ENCODE measurements at places on chromosomes 4 and X.

- DNase-seq, result no peak
Measured at GRCh38 chr4:39820186-39820585, 122.2 kb downstream of the UBE2K start.

- DNase-seq, result no peak
Measured at GRCh38 chr4:72875138-72875537, 194.4 kb downstream of the COX18 start.

DNA sequence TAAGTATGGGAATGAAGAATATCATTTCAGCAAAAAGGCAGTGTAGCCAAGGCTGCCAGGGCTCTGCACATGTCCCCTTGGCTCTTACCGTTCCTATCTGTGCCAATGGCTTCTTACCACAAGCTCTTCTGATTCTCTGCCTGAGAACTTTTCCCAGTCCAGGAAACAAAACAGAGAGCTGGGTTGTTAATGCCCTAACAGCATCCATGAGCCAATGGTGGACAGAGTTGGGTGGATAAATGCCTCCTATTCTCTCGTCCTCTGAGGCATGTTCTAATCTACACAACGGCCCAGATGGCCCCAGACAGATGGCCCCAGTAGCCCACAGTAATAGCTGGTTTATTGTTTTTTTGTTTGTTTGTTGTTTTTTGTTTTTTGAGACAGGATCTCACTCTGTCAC, 28.0 kb downstream of the SCD5 start:
- no peak for DNase-seq

DNA sequence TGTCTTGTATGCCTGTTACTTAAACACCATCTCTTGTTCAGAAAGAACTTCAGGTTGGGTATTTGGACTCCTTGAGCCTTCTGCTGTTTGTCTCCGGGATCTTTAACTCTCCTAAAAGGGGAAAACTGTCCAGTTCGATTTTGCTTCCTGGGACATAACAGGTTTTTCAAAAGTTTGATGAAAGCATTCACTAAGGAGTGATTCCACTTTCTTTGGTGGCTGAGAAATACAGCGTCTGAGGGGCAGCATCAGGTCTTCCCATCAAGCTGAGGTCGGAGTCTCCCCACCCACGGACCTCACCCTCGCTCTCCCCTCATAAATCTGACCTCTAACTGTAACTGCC, 1.4 kb downstream of the AFAP1 start:
- DNase-seq, result no peak

GRCh38 chr4:106583567-106583966, 215.0 kb upstream of the GIMD1 start:
- DNase-seq, result no peak

- peak; percentile 63 for DNase-seq
Measured at GRCh38 chrX:40096395-40097091, 1.2 kb downstream of the BCOR start.

GRCh38 chr4:184649971-184650855, 675 bp downstream of the PRIMPOL start:
- no peak for DNase-seq

- no peak for DNase-seq
Measured at GRCh38 chr4:156889616-156890594, 81.7 kb downstream of the PDGFC start.

- DNase-seq, result no peak
Measured at GRCh38 chr4:123784626-123785025, 388.0 kb downstream of the SPRY1 start.

- DNase-seq, result no peak
Measured at GRCh38 chrX:55161581-55161980, 58.6 kb upstream of the PAGE5 start.

- DNase-seq, result no peak
Measured at GRCh38 chr4:110854021-110854678, 231.3 kb upstream of the PITX2 start.

- no peak for DNase-seq
Measured at GRCh38 chrX:17375367-17375636, 302 bp downstream of the NHS start.

DNA sequence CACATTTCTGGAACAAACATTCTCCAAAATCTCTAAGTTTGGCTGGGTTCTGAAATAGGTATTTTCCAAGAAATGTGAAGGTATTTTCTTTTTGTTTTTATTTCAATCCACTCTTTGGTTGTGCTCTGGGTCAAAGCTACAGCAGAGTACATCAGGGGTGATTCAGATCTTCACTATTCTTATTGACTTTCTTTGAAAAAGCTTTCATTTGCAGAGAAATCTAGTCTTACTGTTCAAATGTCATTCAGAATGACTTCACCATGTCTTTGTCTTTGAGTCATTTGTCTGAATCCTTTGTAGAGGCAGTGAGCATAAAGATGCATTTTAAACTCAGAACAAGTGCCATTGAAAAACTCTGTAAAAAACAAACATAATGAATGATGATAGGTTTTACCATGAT, 547.2 kb upstream of the ADGRL3 start:
- no peak for DNase-seq

GRCh38 chr4:40992472-40993295, 221.7 kb downstream of the APBB2 start:
- DNase-seq, result no peak

- DNase-seq, result no peak
Measured at GRCh38 chrX:14941301-14941700, 68.1 kb downstream of the MOSPD2 start.

DNA sequence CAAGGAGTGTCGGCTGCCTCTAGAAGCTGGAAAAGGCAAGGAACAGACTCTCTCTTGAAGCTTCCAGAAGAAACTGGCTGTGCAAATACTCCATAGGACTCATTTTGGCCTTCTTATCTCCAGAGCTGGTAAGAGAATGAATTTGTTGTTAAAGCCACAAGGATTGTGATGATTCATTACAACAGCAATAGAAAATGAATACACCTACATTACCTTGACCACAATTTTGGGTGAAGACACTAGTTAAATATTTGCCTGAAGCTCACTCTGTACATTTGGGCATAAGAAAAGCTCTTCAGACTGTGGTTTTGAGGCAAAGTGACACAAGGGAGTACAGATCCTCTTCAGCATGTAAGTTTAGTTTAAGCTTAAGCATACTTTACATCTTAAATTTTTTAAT, 134.5 kb upstream of the TLL1 start:
- no peak for DNase-seq

- DNase-seq, result no peak
Measured at GRCh38 chr4:176957353-176958118, 164.8 kb upstream of the VEGFC start.

DNA sequence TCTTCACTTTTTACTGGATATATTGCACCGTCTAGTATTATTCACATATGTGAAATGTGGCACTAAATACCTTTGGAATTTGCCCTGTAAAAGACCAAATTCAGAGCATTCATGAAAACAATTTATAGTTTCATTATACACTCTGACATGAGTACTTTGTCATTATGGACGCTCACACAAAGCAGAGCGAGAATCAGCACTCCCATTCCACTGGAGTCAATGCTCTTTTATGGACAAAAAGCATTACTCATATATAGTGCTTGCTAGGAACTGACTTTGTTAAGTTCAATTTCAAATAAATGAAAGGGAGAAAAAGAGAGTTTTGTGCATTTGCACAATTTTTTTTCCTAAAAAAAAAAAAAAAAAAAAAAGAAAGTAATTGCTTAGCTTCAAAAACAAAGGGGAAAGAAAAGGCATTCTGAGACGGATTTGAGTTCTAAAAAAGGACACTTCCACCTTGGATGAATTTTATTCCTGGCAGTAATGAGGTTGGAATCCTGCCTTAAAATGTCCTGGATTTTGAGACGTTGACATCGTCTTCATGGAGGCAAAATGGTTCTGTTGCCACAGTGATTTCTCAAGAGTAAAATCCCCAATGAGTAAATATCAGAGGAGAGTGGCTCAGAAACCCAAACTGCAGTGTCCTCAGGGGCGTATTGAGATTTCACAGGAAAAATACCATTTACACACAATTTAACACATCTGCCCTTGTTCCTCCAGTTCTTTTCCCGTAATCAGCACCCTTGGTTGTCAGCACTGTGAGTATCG, 34.8 kb downstream of the CCDC149 start:
- DNase-seq, result no peak

DNA sequence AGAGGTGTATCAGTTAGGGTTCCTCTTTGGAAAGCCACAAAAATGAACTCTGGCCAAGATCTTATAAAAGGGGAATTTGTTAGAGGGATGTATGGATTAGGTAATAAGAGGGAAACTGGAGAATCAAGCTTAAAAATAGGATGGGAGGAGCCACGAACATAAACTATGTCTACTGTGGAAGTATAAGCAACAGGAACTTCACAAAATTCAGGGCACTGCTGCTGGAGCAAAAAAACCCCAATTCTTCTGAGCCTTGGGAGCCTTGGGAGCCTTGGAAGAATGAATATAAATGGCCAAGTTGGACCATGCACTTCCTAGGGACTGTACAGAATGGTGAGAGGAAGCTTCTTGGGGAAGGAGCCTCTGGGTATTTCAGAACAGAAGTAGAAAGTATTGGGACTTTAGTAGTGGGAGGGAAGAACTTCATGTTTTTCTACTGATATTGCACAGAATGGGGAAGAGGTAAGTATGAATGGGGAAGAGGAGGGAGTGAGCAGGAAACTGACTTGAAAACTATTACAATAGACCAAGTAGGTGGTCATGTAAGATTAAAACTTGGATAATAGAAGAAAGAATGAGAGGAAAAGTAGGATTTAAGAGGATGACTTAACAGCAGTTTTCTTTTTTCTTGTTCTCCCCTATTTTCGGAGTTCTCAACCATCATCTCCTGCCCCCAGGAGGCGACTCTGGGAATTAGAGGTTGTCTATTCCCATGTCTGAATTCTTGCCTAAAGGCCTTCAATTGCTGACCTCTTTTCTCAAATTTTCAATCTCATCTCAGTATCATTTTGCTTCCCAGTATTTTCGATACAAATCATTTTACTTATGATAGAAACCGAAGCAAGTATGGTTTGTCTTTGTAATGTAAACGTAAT, 44.4 kb upstream of the TAPT1 start:
- no peak for DNase-seq

GRCh38 chr4:186203406-186203805, 12.0 kb downstream of the CYP4V2 start:
- no peak for DNase-seq

DNA sequence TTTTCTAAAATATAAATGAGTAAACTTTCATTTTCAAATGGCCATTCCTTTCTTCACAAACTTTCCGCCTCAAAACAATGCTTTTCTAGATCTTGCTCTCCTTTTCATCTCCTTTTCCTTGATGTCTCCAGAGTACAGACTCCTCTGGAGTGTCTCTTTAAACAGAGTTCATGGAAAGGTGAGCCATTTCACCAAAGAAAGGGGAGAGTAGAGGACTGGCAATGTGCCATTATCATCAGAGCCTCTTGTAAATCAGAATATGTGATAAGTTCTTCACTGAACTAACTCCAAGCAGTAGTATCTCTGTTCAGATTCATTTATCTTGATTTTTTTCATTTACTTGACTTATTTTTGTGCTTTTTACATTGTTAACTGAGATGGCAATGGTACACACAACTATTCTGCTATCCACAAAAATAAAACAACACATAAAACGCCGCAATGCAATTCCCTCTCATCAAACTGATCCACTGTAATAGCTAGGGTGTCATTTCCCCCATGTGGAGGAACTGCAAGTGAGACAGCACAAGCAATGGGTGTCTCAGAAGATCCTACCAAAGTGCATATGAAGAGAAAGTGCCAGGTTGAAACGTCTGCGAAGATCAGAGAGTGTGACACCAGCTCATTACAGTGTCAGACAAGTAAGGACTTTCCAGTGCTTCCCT, 125.4 kb downstream of the RASL11B start:
- no peak for DNase-seq

GRCh38 chrX:139008185-139008584, 296.7 kb upstream of the FGF13 start:
- no peak for DNase-seq

GRCh38 chrX:12975670-12975965, 708 bp downstream of the TMSB4X start:
- no peak for DNase-seq

GRCh38 chr4:178612733-178613132, 1170.5 kb upstream of the AGA start:
- DNase-seq, result no peak

DNA sequence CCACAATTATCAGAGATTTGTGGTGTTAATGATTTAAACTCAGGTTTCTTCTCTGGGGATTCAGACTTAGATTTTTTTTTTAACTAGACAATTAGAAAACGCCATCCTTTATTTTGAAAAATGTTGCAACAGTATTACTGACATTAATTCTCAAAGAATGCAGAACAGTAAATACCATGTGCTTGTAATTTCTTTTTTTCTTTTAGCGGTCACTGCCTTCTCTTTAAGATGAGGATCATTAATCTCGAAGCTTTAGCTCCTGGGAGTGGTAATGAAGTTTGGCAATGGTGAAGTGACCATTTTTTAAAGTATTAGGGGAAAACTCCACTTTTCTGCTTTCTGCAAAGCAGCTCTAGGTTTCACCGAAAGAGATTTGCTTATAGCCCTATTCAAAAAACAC, 164.0 kb upstream of the MBNL3 start:
- no peak for DNase-seq

DNA sequence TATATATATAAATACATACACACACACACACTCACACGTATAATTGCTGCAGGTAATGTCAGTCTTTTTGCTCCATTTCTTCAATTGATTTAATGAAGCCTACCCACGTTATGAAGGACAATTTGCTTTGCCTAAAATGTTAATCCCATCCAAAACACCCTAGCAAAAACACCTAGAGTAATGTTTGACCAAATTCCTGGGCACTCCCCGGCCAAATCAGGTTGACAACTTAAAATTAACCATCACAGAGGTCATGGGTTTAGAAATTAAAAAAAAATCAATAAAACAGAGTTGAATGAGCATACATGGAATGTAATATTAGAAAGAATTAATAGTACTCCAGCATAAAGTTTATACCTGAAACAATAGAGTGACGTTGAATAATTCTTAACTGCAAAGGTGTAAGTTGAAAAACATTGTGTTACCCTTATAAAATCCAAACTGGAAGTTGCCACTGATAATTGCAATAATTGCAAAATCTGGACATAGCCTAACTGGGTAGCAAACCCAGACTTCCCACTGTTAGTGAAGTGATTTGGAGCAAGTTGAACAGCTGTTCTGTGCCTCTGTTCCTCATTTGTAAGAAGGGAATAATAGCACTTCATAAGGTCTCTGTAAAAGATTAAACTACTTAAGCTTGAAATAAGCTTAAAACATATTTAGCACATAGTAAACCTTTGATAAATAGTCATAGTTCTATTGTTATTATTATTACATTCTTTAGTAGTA, 2120.5 kb downstream of the PCDH7 start:
- DNase-seq, result no peak

- DNase-seq, result no peak
Measured at GRCh38 chr4:170721812-170722373, 632.1 kb upstream of the AADAT start.

DNA sequence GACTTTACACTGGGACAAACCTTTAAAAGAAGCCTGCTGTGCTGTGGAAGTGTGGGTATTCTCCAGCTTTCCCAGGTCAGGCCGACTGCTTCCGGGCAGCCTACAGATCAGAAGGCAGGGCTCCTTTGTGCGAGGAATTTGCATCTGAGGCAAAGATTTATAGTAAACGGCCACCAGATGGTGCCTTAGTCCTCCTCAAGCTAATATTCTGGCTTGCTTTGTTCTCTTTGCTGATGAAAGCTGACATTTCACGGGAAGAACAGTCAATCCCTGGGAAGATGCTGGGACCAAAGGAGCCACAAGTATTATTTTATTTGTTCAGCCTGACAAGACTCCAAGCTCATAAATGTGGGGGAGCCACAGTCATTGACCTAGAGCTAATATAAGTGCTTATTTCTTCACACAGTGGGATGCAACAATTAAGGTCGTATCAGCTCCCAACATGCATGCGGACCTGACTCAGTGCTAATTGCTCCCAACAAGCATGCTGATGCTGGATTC, 120.7 kb upstream of the TRIM2 start:
- peak; percentile 23 for DNase-seq

- no peak for DNase-seq
Measured at GRCh38 chr4:139575072-139575471, 19.1 kb upstream of the SETD7 start.

Measured in activated T-helper 2 cell treated with anti-CD3 and anti-CD28 coated beads, Interferon-gamma antibody, Interleukin-2, Interleukin-4, amounts not matched to agents 10 μg/mL and 5 μg/mL and 100 μg/mL, durations not matched to agents 14 hours and 24 hours and 36 hours (primary cell).